ENCODE measurements at places on chromosomes 11 and 22.

GRCh38 chr22:43147821-43148220 is 3.5 kb upstream of the TSPO start:
- no peak for DNase-seq

DNA sequence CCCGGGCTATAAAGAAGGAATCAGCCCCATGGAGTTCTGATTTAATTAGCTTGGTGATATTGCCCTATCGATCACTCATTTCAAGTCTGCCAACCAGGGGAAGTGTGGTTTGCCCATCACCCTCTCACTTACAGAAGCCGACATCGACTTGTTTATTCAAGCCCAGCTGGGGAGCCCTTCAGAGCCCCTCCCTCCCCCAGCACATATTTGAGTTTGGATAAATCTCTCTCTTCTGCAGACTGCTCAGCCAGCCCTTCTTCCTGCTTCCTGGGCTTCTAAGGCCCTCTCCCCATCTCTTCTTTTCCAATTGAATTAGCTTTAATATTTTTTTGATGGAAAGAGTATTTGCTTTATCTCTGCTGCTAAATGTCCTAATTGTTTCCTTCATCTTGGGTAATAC is 299.0 kb downstream of the MIAT start:
- no peak for DNase-seq

- DNase-seq = no peak
These were observed 33.6 kb upstream of the TUB start for GRCh38 chr11:8047382-8047781.

- no peak for DNase-seq
These were observed 626 bp downstream of the TRIM22 start for GRCh38 chr11:5690216-5690615.

GRCh38 chr11:10319702-10320558 is 15.1 kb downstream of the ADM start:
- no peak for DNase-seq
